ENCODE measurements at places on chromosomes 5 and 9. TPM values are rescaled to one million over a fixed set of nuclear protein-coding genes. Genes with fewer than 3 reads are reported as not detected.

Gene TMEM174
- total RNA-seq = not detected

Gene GRIA1
- 6.5 TPM for total RNA-seq

Gene KCNN2
- total RNA-seq = 0.57 TPM

Gene SHISAL2B
- not detected for total RNA-seq

Gene DHX29
- 24.6 TPM for total RNA-seq

Gene HOMER1
- 6.8 TPM for total RNA-seq

Gene DBH
- total RNA-seq = not detected

Gene PSD2
- total RNA-seq = 0.30 TPM

Gene SH3PXD2B
- total RNA-seq = 43.3 TPM

Gene PTAR1
- total RNA-seq = 54.4 TPM
